SW 1271 (cell line): ENCODE measurements at places on chromosomes 6 and 20.
A peak's percentile ranks its signal among the peaks of the same experiment; 100 is the strongest.

DNA sequence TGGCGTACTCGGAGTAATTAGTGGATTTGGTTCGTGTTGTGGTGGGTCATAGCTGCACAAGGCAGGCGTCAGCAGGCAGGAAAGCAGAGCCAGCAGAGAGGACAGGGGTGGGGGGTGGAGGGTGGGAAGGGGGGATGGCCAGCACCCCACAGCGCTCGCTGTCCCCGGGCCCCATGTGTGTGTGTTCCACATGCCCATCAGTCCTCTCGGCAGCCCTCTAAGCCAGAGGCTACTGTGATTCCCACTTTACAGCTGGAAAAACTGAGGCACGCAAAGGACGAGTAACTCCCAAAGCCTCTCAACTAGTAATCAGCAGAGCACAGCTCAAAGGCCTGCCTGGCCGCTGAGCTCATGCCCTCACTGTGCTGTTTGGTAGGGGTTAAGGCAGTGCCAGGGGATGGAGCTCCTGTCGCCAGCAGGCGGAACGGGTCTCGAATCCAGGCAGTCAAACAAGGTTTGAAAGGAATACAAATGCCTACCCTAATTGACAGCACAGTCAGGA is 175.2 kb downstream of the ZDHHC14 start:
- DNase-seq = no peak

GRCh38 chr20:3937618-3938017 is 48.4 kb downstream of the PANK2 start:
- no peak for DNase-seq

- DNase-seq = no peak
These were observed 84.2 kb upstream of the ARMC2 start for GRCh38 chr6:108763931-108764579.

- no peak for DNase-seq
These were observed 20.8 kb upstream of the EMILIN3 start for GRCh38 chr20:41387444-41387851.

GRCh38 chr6:132797951-132798868 is at the start of gene SLC18B1:
TSS of gene SLC18B1 (minus strand) at chr6:132798637. CDS start at chr6:132798456, 181 bp downstream.
- peak; percentile 70 for DNase-seq

DNA sequence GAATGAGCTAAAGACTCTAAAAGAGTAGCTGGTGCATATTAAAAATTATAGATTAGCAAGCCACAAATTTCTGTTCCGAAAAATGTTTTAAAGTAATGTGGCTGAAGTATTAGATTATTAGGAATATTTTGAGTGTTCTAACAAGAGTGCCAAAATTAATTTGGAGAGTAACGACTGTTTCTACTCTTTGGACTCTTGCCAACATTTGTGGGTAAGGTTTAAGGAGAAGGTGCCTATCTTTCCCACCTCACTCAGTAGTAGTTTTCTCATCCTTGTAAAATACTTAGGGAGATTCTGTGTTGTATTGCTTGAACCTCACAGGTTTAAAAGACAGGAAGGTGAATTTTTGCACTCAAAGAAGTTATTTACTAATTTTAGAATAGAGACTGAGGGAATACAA is 5.0 kb downstream of the HSF2 start:
- DNase-seq = no peak

DNA sequence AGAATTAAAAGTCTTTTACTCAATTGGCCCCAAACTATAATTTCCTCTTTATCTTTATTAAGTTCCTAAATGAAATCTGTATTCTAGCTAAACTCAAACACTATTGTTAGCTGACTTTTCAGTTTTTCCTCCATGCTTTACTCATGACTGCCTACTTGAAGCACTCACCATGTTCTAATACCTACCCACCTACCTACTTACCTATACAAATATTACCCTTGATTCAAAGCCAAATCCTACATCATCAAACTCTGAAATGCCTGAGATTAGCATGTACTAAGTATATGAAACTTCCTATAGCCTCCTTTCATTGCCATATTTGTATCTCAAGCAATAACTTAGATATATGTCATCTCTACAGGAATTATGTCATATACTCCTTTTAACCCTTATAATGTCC is 259.7 kb downstream of the HDGFL1 start:
- DNase-seq = no peak

- DNase-seq = peak; percentile 73
These were observed 38.5 kb downstream of the TPD52L1 start for GRCh38 chr6:125191916-125192609.

DNA sequence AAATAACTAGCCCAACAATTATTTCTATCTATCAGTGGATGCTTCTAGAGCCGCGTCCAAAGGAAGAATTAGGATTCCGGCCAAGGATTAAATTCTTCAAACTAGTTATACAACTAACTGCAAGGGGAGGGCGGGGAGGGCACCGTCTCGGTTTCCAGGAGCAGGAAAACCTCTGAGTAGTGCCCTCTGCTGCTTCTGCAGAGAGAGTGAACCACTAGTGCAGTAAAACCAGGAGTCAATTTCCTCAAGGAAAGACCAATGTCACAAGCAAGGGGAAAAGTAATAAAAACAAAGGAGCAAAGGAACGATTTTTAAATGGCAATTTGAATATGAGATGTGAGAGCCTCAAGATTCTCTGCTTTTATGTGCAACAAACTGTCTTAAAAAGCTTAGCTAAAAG is 16.5 kb upstream of the UBE2J1 start:
- no peak for DNase-seq

- DNase-seq = no peak
These were observed 19.4 kb upstream of the EIF2S2 start for GRCh38 chr20:34131491-34131890.

DNA sequence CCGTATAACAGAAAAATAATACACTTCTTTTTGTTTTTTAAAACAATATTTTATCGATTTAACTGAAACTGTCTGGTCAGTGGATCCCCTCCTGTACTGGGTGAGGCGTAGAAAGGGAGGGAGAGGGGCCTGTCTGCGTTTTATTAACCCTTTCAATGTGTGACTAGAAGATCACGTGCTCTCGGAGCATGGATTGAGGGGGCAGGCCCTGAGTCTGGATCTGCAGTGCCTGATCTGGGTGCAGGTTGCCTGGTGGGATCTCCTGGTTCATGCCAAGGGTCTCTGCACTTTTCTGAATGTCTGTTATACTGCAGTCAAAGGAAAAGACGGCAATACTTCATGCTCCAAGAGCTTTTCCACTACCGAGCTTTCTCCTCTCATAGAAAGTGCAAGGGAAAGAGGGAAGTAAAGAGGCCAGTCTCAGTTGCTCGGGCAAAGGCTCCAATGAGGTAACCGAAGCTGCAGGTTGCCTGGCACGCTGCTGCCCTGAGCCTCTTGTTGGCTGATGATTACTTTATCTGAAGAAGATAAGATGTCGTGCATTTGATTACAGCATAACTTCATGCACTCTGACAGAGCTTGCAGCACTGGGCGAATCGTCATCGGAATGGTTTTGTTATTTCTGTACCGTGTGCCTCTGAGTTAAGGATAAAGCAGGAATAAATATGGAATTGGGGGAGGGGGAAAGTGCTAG is 167.5 kb upstream of the PMEPA1 start:
- DNase-seq = no peak

- no peak for DNase-seq
These were observed 62.1 kb upstream of the EYA2 start for GRCh38 chr20:46832555-46832954.

DNA sequence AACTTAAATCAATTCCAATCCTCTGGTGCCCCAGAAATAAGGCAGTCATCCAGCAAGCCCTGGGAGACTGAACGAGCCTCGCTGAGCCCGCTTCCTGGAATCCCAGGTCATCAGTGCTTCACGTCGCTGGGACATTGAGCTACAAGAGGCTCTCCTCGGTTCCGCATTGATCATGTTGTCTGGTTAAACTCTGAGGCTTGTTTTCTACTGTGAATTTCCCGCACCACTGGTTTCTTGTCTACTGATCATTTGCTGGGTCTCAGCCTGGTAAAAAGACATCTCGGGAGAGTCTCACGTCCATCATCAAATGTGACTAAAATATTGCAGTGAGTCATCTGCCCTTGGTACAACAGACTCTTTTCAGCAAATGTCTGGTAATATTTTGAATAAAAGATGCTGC is 569.2 kb downstream of the QKI start:
- DNase-seq = no peak
